Endothelial cell (in vitro differentiated cells): ENCODE measurements at places on chromosomes 5 and 9.
A peak's percentile ranks its signal among the peaks of the same experiment; 100 is the strongest.

DNA sequence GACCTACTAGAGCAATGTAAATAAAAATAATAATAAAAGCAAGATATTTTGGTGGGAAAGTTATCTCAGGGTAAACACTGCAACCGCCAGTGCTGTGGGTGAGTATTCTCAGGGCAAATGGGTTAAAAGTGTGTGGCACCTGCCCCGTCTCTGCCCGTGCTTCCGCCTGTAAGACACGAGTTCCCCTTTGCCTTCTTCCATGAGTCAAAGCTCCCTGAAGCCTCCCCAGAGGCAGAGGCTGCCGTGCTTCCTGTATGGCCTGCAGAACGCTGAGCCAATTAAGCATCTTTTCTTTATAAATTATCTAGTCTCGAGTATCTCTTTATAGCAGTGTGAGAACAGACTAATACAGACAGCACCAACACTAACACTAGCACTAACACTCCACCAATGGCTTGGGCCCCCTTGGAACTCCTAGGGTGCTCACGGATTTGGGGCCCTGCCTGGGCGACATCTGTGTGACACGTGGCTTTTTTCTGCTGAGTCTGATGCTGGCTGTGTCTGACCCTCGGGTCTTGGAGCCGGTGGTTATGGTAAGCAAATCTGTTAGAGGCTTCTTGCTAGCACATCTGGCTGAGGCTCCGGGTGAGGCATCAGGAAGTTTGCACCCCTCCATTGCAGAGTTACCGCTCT is 10.6 kb downstream of the PLEKHG4B start:
- no peak for DNase-seq

DNA sequence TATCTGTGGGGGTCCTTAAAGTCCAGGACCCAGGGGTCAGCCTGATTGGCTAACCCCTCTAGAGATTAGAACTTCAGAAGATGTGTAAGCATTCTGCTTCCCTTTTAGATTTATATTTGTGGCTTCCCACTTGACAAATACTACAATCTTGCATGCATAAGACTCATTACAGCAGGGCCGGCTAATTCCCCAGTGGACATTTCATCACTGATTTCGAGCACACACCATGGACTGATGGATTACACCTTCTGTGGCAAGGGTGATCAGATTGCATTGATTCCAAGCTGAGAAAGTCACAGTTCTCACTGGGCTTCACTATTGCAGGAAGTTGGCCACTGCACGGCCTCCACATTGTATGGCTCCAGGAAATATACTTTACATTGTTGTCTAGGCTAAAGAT is 65.8 kb upstream of the DAPK1 start:
- no peak for DNase-seq

DNA sequence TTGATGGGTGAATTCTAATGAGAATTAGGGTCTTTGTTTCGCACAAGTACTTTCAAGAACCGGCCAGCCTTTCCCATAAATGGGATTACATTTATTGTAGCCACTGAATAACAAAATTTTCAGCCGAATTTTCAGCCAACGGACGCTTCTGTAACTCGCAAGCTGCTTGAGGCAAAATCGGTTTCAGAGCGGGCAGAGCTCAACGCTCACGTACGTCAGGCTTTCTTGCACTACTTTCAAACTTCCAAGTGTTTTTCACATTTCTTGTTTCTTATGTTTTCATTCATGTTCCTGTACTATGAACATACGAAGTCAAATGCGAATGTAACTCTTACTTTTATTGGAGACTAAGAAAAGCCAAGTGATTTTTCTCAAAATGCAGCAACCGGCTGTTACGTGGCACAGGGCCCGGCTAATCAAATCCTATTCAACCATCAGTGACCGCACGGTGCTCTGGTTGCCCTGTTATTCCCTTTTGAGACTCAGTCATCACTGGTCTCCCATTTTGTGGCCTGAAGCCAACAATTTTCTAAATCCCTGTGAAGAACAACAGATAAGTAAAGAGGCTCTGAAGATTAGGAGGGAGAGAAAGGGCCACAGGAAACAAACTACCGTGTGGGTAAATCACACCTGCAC is 68.5 kb downstream of the SLC28A3 start:
- DNase-seq, result no peak

DNA sequence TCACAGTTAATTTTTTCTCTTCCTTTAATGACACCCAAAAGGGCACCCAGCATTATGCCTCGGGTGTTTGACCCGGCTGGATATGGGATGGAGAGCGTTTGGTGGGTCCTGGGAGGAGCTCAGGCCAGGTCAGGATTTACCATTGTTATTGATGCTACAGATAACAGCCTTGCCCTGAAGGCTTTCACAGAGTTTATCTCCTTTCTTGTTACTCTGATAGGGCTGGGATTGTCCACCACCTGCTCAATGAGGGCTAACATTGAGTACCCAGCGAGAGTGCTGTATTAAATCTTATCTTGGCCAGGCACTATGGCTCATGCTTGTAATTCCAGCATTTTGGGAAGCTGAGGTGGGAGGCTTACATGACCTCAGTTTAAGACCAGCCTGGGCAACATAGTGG is 37.2 kb downstream of the GADD45G start:
- no peak for DNase-seq

DNA sequence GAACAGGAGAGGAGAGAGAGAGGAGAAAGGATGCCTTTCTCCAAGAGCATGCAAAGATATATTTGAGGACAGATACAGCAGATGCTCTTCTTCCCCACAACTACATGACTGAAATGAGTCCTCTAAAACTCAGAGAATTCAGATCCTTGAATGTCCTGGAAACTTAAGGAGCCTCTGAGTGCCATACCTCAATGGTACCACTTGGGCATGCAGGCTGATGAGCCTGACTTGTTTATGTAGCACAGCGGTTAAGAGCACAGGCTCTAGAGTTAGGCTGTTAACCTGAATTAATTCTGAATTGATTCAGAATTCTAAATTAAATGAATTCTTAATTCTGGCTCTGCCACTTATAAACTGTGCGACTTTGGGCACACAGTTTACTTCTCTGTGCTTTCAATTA is 5.7 kb downstream of the PLPPR1 start:
- DNase-seq, result no peak

GRCh38 chr9:3698076-3698475 is 172.3 kb upstream of the RFX3 start:
- DNase-seq, result no peak

- DNase-seq, result no peak
These were observed 35.4 kb upstream of the ERCC6L2 start for GRCh38 chr9:95840074-95840473.

DNA sequence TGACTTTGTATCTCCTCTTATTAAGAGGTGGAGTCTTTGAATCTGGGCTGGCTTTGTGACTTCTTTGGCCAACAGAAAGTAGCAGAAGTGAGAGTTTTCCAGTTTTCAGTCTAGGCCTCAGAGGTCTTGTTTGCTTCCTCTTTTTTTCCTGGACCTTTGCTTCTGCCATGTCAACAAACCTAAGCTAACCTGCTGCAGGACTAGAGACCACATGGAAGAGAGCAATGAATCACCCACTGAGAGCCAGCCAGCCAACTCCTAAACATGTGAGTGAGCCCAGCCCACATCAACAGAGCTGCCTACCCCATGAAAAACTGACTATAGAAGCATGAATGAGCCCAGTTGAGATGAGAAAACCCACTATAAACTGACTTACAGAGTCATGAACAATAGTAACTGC is 29.9 kb downstream of the MRPL22 start:
- no peak for DNase-seq

DNA sequence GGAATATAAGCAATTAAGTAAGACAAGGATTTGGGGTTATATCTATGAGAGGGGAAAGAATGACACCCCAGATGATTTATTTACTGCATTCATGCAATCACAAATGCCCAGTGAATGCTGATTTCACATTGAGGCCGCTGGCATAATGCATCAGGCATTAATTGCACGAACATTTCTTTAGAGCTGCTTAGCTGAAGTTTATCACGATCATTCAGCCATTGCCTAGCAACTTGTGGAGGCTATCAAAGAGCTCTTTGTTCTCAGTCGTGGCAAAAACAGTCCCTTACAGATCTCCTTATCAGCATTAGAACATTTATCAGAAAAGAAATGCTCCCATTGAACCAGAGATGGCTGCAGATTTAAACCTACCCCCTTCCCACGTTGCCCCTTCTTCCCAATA is 88.7 kb upstream of the PRRC1 start:
- no peak for DNase-seq

GRCh38 chr9:130288393-130288792 is 22.8 kb downstream of the HMCN2 start:
- DNase-seq, result no peak

DNA sequence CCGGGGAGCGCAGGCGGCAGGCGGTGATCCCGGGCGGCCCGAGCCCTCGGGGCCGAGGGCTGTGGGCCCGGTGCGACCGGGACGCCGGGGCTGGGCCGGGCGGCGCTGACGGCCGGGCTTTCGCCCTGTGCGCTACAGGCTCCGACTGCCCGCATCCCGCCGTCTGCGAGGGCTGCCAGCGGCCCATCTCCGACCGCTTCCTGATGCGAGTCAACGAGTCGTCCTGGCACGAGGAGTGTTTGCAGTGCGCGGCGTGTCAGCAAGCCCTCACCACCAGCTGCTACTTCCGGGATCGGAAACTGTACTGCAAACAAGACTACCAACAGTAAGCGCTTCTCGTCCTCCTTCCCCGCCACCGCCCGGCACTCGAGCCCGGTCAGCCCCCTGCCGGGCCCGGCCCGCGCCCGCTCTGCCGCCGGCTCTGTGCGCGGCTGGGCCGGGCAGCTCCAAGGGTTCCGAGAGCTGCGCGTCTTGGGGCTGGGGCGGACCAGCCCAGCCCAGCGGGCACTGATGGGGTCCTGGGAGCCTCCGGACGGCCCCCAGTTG is 1.6 kb downstream of the LMX1B start:
- DNase-seq, result peak; percentile 51

GRCh38 chr5:1538276-1538675 is 14.5 kb upstream of the LPCAT1 start:
- no peak for DNase-seq

DNA sequence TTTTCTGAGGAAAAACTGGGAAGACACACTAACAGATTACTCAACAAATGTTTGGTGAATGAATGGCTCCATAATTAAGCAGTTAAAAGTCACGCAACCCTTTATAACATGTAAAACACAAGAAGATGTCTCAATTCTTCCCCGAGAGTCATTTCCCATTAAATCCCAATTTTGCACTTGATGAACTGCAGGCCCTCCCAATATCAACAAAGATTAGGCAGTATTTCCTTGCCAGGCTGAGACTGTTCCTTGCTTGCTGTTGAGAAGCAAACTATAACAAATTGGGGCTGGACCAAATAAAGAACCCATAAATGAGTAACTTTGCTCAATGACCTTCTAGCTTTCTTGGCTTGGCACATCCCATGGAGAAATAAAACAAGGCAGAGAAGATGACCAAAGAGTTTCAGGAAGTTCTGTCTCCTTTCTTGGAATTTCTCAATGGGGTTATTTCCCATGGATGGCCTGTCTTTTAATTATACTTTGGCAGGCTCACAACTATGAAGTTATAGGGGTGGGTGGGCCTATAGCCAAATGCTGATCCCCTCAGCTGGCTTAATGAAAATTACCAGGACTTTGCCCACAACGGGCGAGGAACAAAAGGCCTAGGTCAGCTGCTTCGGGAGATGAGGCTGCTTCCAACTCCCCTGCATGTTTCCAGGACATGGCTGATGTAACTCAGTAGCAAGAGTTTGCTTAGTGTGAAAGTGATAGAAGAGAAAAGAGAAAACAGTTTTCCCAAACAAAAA is 243.1 kb upstream of the RFX3 start:
- no peak for DNase-seq

DNA sequence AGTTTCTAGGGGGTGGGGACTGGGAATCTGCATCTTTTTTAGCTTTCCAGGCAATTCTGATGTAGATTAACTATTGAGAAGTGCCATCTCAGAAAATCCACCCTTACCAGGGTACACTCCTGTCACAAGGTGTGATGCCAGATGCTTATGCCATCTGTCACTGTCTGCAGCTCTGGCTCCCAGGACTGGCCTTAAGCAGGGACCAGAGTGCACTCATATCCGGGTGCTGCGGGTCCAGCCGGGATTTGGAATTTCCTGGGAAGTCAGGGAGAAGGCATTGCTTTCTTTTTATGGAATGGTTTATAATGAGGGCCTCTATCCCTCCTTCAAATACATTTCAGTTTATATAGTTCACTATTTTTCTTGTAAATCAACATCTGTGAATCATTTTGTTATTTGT is 92.6 kb downstream of the TMEM174 start:
- DNase-seq, result no peak

- no peak for DNase-seq
These were observed 297.1 kb downstream of the FBXL7 start for GRCh38 chr5:15797116-15797515.

DNA sequence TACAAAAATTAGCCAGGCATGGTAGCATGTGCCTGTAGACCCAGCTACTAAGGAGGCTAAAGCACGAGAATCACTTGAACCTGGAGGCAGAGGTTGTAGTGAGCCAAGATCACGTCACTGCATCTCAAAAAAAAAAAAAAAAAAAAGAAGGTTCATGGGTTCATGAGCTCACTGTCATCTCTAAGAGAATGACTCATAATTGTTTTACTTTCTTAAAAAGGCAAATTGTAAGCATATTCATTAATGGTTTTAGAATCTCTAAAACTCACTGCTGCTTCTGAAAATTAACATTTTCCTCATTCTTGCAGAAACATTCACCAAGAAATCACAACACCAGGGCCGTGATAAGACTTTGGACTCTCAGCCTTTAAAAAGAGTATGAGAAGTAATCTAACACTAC is 103.6 kb downstream of the GNA14 start:
- DNase-seq, result no peak

- no peak for DNase-seq
These were observed 1.1 kb downstream of the ERCC6L2 start for GRCh38 chr9:95876595-95876994.
